H7 (cell line): ENCODE measurements at places on chromosomes 1 and 21.

GRCh38 chr1:115062542-115063004, 26.7 kb downstream of the TSPAN2 start:
- DNase-seq = no peak

DNA sequence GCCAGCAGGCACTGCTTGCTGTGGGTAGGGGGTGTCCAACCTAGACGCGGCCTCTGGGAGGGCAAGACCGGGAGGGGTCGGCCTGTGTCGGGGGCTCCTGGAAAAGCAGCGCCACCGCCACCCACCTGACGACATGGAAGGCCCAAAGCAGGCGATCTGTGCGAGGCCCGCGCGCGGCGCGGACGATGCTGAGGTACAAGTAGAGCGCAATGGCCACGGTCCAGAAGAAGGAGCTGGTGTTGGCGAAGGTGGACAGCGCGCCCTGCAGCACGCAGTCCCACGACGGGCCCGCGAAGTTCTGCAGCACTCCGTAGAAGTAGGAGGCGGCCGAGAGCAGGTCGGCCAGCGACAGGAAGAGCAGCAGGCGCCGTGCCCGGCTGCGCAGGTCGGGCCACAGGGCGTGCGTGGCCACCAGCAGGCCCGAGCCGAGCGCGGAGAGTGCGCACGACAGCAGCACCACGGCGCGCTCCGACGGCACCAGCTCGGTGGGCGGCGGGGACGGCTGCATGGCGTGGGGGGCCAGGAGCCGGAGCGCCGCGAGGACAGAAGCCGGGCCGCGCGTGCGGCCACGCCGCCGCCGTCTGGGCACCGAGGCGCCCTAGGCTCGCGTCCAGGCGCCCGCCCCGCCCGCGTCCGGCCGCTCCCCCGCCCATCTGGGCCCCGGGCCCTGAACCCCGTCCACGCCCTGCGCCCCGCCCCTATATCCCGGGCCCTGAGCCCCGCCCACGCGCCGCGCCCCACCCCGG, at the start of gene GPR157:
Gene GPR157 (minus strand): TSS at position 583 of the 746 bp plus-strand sequence. CDS start 75 bp downstream, at position 508.
- peak; percentile 61 for DNase-seq

DNA sequence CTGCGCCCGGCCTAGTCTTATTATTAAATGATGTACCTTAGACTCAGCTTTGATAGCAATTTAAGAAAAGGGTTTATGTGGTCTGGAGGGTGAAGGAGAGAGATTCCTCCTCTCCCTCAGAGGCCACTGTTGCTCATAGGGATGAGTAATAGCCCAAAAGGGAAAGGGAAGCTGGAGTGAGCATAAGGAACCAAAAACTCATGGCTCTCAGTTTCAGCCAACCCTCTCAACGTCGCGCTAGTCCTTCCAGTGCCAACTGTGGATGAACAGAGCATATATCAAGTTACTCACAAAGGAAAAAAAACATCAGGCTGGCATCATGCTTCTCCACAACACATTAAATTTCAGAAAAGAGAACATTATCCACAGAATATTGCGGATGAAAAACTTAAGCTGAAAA, 8.3 kb upstream of the GPR89B start:
- no peak for DNase-seq

GRCh38 chr1:70083519-70083918, 121.9 kb downstream of the LRRC40 start:
- DNase-seq = no peak

GRCh38 chr1:20110679-20111078, 8.7 kb downstream of the PLA2G2D start:
- no peak for DNase-seq

GRCh38 chr1:150621497-150622302, 7.7 kb downstream of the ENSA start:
- DNase-seq = peak; percentile 67

- no peak for DNase-seq
Measured at GRCh38 chr1:25654109-25654660, 37.6 kb downstream of the MAN1C1 start.

DNA sequence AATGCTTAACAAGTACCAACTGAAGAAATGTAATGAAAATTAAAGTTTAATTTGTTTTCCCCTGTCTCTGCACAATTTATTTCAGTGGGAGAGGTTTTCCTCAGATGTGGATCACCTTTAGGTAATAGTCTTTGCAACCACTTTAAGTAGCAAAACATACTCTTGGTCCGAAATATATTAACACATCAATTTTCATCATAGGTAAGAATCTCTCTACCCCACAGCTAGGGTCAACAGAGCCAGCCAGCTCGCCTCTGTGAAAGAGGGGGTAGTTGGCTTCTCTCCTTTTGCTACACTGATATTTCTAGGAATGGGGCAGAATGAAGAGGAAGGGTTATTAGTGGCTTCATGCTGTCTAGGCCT, 24.8 kb upstream of the MCL1 start:
- no peak for DNase-seq

DNA sequence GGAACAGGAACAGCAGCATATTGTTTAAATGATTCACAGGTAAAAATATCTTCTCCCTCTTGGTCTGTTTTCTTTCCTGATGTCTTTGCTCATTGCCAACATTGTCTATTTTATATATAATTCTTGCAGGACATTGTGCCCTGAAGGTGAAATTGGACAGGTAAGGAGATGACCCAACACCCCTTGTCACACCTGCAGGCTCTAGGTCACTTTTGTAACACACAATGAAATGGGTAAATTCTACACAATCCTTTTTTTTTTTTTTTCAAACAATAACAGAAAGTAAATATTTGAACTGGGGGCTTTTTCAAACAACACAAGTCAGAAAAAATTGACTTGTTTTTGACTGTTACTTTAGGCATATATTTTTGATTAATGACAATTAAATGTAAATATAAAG, 62.9 kb upstream of the ERG start:
- no peak for DNase-seq

DNA sequence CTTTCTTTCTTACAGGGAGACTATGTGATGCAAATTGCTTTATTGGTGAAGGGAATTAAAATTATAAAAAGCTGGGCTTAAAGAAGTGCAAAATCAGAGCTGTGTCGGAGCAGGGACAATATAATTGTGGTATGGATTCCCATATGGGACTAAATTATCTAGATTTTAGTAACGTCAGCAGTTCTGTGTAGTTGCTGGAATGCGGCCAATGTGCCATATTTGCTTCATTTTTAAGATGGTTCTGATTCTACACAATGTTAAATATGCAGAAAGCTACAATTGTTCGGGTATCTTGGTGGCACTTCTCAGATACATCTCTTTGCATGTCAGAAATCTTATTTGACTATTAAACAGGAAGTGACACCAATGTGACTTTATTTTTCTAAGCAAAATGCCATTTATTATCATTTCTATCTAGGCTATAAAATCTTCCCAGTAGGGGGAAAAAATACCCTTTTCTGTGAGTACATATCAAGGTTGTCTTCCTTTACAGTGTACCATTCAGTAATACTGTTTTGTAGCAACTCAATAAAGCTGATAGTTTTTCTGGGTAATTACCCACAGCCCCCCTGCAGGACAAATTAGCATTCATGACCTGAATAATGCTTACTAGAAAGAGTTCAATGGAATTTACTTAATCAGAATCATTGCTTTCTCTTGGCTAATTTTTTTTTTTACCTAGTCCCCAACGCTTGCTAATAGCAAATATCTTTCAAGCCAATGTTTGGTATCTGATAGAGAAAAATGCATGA, 288.3 kb upstream of the ADGRL2 start:
- DNase-seq = no peak

GRCh38 chr1:197331565-197331964, 63.5 kb downstream of the CRB1 start:
- DNase-seq = no peak

DNA sequence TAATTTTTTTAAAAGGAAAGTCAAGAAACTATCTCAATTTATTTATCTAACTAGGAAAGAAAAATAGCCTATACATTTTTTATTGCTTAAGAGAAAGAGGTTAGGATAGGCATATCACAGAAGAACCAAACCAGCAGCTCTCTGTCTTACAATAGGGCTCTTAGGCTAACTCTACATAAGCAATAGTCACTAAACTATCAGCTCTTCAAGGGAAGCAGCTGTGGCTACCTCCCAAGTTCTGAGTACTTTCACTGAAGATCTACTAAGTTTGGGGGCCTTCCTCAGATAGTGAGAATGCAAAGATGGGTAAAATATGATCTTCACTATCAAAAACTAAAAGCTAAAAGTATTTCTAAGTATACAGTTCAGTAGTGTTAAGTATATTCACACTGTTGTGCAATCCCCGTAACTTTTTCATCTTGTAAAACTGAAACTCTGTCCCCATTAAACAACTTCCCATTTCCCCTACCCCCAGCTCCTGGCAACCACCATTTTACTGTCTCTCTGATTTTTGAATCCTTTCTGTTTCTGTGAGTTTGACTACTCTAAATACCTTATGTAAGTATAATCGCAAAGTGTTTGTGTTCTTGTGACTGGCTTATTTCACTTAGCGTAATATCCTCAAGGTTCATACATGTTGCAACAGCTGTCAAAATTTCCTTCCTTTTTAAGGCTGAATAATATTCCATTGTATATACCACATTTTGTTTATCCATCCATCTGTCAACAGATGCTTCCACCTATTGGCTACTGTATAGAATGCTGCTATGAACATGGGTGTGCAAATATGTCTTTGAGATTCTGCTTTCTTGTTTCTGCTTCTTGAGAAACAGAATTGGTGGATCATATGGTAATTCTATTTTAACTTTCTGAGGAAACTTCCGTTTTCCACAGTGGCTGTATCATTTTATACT, 73.3 kb downstream of the ACBD6 start:
- no peak for DNase-seq

GRCh38 chr1:35845766-35846165, 37.2 kb upstream of the AGO1 start:
- no peak for DNase-seq

DNA sequence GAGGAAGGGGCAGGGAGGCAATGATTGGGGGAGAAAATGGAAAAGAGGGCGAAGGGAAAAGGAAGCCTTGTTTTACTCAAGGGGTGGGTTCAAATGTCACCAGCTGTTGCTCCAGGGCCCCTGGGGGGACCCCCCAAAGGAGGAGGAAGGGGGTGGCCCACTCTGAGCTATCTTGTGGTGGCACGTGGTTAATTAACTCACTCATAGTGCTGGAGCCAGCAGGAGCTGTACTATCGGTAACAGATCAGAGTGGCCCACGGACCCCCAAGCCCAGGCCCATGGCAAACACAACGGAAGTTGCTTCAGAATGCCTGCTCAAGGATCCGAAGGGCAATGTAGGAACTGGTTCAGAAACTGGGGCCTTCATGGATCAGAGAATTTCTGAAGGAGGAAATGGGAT, 7.2 kb downstream of the TFF2 start:
- no peak for DNase-seq

- DNase-seq = no peak
Measured at GRCh38 chr1:112727716-112728115, 12.6 kb upstream of the PPM1J start.

DNA sequence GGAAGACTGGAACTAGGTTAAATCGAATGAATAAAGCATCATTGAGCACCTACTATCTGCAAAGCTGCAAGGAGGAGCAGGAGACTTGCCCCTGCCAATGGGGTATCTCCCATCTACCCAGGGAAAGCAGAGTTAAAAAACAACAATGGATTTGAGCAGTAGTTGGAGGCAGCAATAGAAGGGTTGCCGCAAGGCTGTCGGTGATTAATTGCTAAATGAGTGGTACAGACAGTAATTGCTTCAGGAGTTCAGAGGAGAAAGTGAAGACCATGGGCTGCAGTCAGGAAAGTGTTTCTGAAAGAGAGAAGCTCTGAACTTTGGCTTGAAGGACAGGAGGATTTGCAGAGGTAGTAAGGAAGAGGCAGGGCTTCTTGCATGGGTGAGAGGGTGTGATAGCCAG, 152.9 kb downstream of the ACTL8 start:
- no peak for DNase-seq

- no peak for DNase-seq
Measured at GRCh38 chr1:86913399-86913895, 479 bp downstream of the SELENOF start.

DNA sequence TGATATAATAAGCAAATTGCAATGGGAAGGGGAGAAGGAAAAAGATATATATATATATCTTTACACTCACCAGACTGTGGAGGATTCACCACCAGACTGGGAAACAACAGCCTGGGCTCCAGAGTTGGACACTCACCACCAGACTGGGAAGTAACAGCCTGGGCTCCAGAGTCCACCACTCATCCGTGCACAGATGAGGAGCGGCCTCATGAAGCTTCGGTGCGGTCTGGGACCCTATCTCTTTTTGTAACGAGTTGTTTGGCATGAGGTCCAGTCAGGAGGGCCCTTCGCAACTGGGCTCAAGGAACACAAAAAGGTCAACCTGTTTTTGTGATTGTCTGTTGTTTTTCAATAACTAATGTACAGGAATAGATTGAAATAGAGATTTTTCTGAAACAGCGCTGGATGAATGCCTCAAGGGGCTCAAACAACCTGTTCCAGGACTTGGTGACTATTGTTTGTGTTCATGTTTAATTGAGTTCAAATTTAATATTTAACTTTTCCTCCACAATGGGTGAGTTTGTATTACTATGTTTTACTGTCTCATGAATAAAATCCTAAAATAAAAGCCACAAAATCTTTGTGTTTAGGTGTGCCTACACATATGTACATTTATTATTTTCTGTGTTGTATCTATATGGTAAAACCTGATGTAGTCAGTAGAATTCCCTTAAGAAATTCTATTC, 40.1 kb downstream of the S100A10 start:
- no peak for DNase-seq

- no peak for DNase-seq
Measured at GRCh38 chr1:5742032-5742431, 250.2 kb downstream of the NPHP4 start.

- DNase-seq = peak; percentile 89
Measured at GRCh38 chr1:18234790-18235242, 127.2 kb downstream of the IGSF21 start.

DNA sequence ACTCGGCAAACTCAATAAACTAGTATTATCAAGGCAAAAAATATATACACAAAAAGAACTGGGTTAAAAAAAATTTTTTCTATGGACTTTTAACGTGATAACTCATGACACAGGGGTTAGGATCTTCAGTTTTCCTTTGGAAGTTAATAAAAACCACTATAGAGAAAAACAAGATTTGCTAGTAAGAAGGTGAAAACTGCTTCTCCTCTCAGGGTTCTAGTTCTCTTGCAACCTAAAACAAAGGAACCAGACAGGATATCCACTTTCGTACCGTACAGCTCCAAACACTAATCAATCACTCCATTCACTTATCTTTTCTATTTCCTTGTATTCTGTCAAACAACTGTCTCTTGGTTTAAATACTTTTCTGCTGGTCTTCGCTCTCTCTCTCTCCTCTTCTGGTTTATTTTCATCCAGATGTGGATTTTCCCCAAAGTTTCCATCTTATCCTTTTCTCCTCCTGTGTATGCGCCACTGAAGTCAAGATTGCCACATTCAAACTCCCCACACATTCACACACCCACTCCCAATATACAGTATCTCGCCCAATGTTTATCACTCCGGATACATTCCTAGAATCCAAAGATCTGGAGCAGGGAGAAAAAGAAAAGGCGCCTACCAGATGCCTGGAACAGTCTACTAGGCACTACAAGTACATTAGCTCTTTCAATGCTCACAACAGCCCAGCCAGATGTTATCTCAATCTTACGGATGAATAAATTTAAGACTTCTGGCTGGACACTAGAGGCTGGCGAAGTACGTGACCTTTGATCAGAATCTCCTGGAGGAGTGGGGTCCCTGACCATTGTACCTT, 775 bp upstream of the PRPF38B start:
- DNase-seq = no peak
